NCI-H187 treated with DMSO at 0.1 percent for 48 hours (cell line): ENCODE measurements at places on chromosomes 7 and 10.

DNA sequence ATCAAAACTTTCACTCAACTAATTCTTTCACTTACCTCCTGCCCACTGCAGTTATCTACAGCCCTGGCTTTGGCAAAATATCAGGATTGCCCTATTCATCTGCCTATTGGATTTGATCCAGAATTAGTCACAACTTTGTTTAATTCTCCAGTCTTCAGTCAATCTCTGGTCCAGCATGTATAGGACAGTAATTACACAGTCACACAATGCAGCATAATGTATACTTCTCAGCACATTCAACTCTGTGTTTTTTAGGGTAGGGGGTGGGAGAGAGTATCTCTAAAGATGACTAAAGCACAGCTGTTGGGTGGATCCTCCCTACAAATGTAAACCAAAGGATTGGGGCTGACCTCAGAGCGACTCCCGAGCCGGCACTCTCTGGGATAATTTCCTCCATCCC lies 17.7 kb upstream of the NRP1 start:
- DNase-seq, result no peak

DNA sequence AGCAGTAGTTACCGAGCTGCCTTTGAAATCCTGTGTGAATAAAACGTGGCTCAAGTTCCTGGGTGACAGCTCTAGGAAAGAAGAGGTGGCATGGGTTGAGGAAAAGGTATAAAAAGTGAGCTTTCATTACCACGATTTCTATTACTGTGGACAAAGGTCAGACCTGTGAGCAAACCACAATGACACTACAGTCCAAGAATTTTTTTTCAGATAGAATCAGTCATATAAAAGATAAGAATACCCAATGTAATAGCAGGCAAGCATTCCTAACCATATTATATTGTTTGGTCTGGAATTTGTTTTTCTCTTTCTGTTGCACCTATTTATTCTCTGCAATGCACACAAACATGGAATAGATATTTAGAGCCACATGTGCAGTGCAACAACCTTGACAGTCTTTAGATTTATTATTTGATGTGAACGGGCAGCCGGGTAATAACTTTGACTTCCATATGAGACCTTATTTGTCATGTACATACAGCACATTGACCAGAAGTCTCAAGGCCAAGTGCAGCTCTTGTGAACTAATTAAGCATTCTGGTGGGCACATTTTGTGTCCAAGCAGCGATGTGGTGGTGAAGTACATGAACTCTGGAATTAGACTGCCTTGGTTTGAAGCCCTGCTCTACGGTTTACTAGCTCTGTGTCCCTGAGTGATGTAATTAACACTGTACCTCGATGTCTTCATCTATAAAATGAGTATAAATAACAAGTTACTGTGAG lies 156.8 kb downstream of the NRCAM start:
- no peak for DNase-seq

GRCh38 chr7:8161364-8161828 lies 100.6 kb downstream of the ICA1 start:
- no peak for DNase-seq

- DNase-seq, result no peak
Observed at GRCh38 chr10:67917169-67917568, 32.7 kb downstream of the SIRT1 start.

DNA sequence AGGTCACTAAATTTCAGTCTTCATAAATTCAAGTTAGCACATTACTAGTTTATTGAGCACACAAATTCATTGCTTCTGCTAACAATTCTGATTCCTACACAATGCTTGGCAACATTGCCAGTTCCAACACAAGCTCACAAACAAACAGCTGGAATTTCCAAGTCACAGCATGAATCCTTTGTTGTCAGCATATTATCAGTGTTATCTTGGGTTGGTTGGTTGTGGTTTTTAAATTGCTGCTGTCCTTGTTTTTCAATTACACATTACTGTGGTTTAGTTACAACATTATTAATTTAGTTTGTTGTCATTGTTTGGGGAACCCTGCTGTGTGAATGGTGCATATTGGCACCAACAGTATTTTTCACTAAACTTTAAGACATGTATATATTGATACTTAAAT lies 86.0 kb upstream of the ARID5B start:
- DNase-seq, result no peak

DNA sequence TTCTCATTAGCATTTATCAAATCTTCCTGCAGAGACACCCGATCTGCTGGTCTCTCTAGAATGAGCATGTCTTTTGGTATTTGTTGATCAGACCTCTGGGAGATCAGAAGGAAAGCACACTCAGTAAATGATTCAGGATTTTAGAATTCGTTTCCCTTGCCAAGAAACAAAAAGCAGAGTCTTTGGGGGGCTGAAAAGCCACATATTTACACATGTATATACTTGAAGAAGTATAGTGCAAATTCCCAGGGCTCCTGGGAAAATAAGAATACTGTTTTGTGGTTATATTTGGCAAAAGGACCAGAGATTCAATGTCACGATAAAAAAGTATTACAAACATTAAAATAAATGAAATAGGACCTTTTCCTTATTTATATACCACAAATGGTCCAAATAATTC lies 100.2 kb downstream of the AGMO start:
- no peak for DNase-seq

GRCh38 chr10:73931767-73932619 lies 21.1 kb downstream of the PLAU start:
- DNase-seq, result no peak

DNA sequence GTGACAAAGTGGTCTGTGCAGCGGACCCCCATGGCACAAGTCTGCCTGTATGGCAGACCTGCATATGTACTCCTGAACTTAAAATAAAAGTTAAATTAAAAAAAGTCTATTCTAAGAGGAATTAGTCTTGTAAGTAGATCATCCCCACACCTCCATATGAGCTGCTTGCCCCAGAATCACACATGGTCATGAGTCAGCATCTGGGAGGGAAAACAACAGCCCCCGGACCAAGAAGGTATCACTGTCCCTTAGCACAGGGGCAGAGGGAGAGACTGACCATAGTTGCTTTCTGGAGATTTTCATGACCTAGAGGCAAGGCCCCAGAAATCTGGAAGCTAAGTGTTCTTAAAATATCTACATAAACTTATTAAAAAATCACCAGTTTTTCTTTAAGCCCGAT lies 86.6 kb upstream of the PDK4 start:
- DNase-seq, result no peak

DNA sequence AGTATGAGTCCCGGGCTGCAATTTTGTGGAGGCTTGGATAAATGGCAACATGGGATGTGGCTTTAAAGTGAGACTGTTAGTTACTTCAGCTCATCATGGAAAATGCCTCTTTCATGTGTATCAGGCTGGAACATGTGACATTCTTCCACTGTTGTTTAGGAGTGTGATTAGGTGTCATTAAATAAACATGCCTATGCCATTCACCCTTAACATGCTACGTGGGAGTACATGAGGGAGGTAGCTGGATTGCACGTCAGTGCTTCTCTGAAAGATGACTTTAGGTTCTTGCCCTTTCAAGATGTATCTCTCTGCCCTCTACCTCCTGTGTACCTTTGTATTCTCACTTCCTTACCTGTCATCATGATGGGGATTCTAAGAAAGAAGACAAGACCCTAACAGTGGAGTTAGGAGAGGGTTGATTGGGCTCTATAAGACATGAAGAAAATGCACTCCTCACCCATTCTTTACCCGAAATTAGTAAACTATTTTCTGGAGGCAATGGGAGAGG lies 8.9 kb downstream of the AKR1E2 start:
- DNase-seq, result no peak

- no peak for DNase-seq
Observed at GRCh38 chr7:132251327-132251659, 325.0 kb downstream of the PLXNA4 start.
